ENCODE measurements at places on chromosomes 16 and 17.

GRCh38 chr16:27972500-27972899 is 91.0 kb downstream of the GSG1L start:
- peak; percentile 58 for DNase-seq

DNA sequence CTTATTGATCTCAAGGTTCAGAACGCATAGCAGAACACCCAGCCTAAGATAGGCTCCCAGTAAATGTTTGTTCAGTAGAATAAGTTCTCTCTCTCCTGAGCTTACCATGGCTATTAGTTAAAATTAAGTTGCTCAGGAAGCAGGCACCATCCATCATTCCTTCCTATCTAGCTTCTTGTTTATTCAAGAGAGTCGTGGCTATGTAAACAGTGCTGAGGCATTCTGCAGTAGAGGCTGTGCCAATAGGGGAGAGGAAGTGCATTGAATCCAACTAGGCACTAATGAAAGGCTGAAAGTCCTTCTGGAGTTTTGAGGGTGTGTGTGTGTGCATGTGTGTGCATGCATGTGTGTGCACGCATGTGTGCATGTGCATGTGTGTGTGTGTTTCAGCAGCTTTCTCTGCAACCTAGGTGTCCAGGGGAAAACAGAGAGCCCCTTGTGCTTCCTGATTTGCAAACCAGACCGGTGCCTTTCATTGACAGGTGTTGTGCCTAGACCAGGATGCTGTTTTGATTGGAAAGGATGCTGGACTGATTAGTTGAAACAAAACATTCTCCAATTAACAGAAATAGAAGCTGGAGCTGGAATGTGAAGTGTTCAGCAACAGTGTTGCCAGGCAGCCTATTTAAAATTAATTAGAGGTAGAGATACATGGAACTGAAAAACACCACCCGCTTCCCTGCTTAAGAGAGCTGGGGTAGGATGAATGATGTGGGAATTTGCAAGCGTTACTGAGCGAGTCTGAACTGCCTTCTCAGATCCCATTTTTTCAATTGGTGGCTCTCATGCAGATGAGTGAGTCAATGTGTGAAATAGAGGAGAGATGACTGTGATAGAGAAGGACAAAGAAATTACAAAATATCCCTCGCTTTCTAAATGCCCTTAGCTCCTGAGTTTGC is 103.3 kb upstream of the CLEC3A start:
- DNase-seq, result no peak

GRCh38 chr16:48607056-48607825 is 2.7 kb downstream of the N4BP1 start:
- DNase-seq, result no peak

GRCh38 chr17:29565643-29566472 is 979 bp downstream of the ABHD15 start:
- DNase-seq, result peak; percentile 75

DNA sequence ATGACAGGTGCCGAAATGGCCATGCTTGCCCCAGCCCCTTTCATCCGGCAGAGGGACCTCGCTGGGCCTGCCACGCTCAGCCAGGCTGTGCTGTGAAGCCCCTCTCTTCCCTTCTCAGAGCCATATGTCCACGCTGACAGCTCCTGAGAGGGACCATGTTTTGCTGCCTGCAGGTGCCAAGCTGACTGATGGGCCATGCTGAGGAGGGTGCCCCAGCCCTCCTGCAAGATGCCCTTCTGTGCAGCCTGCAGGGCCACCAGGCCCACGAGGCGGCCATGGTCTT is 33.1 kb upstream of the CDH15 start:
- no peak for DNase-seq

DNA sequence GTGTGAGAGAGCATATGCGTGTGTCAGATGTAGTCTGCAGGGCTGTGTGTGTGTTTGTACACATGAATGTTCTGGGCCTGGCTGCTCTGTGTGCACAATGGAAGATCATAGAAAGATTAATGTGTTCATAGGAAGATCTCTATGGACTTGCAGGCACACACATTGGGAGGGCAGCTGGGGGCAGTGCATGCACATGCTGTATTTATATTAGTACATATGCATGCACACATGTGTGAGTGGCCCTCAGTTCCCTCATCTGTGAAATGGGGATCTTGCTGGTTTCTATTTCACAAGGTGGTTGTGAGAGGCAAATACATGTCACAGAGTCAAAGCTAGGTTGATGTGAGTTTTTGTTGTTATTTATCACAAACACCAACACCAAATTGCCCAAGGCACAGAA is 2.1 kb downstream of the CA7 start:
- DNase-seq, result no peak

DNA sequence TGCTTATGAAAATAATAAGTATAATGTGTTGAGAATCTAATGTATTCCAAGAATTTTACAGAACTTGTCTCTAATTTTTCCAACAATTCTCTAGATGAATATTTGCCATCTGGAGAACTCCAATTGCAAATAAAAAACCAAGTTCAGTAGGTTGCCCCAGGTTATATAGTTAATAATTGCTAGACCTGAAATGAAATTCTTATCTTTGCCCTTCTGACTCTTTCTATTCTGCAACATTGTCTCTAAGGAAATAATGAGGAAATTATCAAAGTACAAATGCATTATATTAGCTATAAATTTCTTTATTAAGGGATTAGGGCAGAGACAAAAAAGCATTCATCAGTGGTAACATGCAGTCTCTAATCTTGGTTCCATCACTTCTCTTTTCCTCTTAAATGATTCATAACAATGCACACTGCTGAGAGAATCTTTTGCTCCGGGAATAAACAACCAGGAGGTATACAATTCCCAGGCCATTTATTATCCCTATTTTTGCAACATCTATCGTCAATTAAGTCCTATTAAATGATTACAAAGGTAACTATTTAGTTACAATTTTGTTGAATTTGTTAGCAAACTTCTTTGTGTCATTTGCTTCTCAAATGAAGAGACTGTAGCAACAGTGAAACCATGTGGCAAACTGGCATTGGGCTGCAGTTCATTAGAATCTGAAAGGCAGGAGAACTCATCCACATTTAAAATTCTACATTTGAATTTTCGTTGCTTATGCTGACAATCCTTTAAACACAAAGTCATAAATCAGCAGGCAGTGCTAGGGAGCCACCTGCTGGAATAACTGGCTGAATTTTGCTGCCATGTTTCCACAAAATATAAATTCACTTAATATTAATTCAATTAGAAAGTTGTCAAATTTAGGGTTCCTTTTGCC is 349.6 kb downstream of the KIF2B start:
- peak; percentile 8 for DNase-seq

DNA sequence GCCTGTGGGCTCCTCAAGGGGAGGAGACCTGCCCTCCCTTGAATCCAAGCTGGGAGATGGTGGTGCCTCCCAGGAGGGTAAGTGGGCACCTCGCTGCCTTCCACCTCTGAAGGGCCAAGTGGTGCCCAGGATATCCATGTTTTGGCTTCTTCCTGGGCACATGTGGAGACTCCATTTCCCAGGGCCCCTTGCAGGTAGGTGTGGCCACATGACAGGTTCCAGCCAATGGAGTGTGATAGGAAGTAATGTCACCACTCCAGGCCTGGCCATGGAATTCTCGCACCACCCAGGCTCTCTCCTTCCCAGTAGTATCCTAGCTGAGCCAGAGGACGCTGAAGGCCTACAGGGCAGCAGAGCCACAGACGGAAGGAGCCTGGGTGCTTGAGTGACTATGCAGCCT is 17.6 kb upstream of the PEMT start:
- no peak for DNase-seq

DNA sequence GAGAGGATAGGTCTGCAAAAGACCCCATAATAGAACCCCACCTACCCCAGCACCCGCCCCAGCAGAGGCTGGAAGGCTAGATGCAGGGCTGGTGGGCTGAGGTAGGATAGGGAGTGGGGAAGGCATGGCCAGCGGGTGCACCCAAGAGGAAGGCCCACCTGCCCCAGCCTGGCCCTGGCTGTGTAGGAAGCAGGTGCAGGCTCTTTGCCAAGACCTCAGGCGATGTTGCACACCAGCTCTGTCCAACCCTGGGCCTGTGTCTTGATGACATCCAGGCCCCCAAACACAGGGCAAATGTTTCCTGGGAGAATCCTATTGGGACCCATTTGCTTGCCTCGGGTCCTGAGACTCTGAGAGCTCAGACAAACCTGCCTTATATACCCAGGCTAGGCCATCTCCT is 12.2 kb downstream of the UNC119 start:
- DNase-seq, result no peak

Measured in activated CD4-positive, alpha-beta memory T cell treated with anti-CD3 and anti-CD28 coated beads for 36 hours (primary cell).